ENCODE measurements at places on chromosomes 11 and 22.

GRCh38 chr11:77191823-77192495 is 63.9 kb downstream of the MYO7A start:
- DNase-seq = peak; percentile 76

- DNase-seq = no peak
These were observed 60.7 kb upstream of the CLTCL1 start for GRCh38 chr22:19352217-19352616.

DNA sequence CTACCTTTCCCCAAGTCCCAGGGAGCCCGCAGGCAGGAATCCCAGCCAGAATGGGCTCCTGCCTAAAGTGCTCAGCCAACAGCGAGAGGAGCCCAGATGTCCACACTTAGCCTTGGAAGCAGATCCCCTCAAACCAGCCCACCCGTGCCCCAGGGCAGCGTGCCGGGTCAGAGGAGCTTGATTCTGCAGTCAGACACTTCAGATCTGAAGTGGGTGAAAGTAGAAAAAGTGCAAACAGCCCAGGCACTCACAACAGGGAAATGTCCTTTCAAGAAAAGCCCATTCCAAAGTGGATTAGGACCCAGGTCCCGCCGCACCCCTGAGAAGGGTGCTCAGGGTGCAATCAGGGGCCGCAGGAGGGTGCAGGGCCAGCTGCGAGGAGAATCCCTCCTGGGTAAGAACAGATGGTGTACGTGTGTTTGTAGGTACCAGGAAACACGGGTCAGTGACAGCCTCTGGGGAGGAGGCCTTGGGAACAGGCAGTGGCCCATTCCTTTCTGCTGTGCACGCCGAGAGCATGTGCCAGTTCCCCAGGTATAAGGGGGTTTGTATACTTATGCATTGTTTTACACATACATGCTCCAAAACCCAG is 17.7 kb downstream of the ELFN2 start:
- DNase-seq = no peak

GRCh38 chr11:94546886-94547285 is 3.2 kb downstream of the FUT4 start:
- no peak for DNase-seq

DNA sequence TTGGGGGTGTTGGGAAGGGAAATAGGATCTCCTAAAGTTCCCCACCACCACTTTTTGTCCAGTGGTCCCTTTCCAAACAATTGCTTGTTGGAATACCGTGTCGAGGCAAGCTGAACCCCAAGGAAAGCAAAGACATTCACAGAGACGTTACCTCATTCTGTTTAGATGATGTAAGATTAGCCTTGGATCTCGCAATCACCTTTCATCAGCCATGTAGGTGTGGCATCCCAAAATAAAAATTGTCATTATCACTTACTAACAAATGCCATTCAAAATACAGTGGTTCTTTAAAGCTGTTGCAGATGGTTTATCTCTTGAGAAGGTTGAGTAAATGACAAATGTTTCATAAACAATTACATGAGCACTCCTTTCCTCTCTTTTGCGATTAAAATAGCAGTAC is 86.5 kb upstream of the SLC25A18 start:
- DNase-seq = no peak

DNA sequence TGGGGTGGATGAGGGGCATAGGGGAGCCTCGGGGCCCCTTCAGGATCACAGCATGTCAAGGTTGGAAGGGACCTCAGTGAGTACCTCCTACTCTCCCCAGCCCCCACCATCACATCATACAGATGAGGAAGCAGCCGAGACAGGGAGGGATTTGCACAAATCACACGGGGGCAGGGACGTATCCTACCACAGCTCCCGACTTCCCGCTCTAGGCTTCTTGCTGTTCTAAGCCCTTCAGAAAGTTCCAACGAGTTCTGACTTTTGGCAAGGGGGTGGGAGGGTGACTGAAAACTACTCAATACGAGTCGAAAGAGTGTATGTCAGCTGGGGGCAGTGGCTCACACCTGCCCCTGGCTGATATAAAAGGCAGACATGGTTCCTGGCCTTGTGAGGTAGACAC is 4.7 kb upstream of the RAD9A start:
- no peak for DNase-seq

GRCh38 chr11:88520391-88520790 is 182.9 kb upstream of the CTSC start:
- no peak for DNase-seq

DNA sequence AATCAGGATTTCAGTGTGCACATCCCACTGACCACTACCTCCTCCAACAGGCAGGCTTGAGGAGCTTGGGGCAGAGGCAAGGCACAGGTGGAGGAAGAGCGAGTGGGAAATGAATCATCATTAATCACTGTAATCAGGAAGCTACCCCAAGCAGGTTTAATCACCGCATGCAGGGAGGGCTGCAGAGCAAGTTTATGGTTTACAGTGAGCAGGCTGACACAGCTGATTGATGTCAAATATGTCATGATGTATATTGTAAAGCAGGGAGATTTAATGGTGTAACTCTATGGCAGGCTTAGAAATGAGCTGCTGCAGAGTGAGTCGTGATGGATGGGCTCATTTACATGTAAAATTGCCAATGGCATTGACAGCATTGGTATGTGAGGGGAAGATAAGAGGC is 441.0 kb downstream of the NTM start:
- DNase-seq = no peak

DNA sequence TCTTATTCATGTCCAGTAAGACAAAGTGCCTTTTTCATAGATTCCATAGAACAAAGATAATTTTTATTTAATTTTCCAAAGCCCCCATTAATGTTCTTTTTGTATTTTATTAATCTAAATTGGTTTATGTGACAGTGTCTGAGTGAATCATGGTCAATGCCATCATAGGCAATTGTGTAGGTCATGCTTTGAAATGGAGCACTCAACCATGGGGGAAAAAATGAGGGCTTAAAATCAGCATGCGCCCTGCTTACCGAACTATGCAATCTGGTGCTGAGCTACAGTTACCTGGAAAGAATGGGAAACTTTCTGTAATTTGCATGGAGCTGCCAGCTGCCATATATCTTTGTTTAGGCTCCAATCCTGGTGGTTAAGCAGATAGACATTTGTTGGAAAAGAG is 28.4 kb upstream of the RAB38 start:
- DNase-seq = no peak

DNA sequence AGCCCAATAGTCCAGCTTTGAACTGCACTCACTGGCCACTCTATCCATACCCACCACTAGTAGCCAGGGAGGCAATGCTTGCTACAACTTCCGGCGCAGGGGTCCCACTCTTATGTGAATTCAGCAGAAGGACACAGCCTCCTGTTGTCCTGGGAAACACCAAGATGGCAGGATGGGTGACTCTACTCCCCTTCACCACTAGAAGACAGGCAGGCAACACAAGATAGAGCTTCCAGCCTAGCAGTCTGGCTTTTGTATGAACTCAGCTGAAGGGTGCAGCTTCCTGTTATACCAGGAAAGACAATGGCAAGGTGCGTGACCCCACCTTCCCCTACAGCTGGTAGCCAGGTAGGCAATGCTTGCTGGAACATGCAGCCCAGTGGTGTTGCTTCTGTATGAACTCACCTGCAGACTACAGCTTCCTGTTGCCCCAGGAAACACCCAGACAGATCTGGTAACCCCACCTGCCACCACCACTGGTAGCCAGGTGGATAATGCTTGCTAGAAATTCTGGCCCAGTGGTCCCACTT is 205.2 kb upstream of the KIRREL3 start:
- no peak for DNase-seq

- DNase-seq = no peak
These were observed 12.4 kb downstream of the SEC14L3 start for GRCh38 chr22:30459181-30460052.

GRCh38 chr11:110242746-110243145 is 53.7 kb downstream of the RDX start:
- DNase-seq = no peak

- no peak for DNase-seq
These were observed 12.1 kb downstream of the DPP3 start for GRCh38 chr11:66492161-66492865.

- no peak for DNase-seq
These were observed 82.0 kb downstream of the KIRREL3 start for GRCh38 chr11:126918556-126918955.

GRCh38 chr11:70298243-70298915 is 27.9 kb downstream of the PPFIA1 start:
- DNase-seq = no peak

DNA sequence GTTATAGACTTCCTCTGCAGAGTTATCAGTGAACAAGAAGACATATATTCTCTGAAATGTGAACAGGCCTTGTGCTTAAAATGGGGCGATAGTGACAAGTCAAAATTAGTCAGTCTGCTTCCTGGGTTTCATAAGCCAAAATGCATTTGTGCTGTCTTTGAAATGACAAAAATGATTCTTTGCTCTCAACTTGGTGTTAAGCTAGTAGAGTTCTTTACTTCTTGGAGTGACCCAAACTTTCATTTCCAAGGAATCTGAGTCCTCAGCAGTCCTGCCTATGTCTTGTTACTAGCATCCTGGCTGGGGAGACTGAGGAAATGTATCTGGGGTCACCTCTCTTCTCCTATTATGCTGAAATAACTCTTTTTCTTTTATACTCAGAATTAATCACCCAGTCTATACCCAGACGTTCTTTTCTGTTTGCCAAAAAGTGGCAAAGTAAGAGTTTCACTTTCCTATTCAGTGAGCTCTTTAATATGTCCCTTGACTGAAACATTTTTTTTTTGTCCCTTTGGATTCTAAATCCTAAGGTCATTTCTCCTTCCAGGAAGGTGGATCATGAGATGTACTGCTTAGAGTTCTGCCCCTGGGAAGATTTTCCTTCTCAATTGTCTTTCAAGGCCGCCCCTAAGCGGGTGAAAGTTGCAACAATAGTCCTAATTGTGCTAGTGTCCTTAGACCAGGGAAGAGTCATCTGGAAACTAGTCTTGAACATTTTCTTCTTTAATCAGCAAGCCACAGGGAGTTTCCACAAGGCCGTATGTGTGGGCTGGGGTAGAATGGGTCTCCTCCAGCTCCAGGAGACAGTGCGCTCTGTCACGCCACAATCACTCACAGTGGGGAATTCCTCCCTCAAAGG is 53.0 kb upstream of the RDX start:
- DNase-seq = peak; percentile 86

DNA sequence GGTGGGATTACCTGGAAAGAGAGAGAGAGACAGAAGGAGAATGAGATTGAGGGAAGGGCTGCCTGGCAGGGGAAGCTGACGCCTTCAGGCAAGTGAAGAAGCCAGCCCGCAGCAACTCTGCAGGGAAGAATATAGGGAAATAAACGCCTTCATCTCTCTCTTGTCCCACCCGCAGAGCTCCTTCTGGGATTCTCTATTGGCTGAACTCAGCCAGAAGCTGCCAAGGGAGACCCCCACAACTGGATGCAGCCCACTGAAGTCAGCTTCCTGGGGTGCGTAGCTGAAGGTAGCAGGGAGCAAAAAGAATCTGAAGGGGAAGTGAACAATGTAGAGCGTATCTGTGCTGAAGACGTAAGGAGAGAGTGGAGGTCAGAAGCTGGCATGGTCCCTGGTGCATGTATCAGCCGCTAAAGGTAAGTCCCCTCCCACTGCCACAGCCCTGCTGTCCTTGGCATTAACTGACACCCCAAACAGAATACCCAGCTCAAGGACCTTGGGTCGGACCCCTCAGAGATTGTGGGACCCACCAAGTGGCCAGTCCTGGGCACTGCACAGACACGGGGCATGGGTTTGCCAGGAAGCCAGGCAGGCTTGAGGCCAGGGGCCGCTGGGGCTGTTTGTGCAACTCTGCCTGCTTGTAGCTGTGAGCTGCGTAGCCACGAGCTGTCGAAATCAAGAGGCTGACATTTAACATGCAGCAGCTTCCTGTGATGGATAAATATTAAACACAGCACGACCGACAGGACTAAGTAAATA is 469.9 kb downstream of the MN1 start:
- no peak for DNase-seq
